ENCODE measurements at places on chromosomes 4 and X.

- no peak for DNase-seq
Observed at GRCh38 chr4:164756686-164757085, 2.8 kb downstream of the SMIM31 start.

- DNase-seq: no peak
Observed at GRCh38 chr4:184843984-184844554, 18.3 kb upstream of the ACSL1 start.

DNA sequence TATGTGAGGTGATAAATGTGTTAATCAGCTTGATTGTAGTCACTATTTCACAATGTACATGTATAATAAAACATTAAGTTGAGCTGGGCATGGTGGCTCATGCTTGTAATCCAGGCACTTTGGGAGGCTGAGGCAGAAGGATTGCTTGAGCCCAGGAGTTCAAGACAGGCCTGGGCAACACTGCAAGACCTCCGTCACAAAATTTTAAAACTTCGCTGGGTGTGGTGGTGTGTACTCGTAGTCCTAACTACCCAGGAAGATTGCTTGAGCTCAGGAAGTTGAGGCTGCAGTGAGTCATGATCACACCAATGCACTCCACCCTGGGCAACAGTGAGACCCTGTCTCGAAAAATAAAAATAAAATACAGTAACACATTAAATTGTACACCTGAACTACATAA is 20.1 kb downstream of the LYAR start:
- no peak for DNase-seq

- DNase-seq: no peak
Observed at GRCh38 chr4:185512516-185512915, 22.8 kb downstream of the PDLIM3 start.

- no peak for DNase-seq
Observed at GRCh38 chr4:110309675-110310074, 111.3 kb upstream of the ELOVL6 start.
